ENCODE measurements at places on chromosomes 6 and 20. TPM values are rescaled to one million over a fixed set of nuclear protein-coding genes. Genes with fewer than 3 reads are reported as not detected.

TPBG gene
- total RNA-seq: 41.9 TPM

TFAP2C gene
- total RNA-seq: not detected

HDGFL1 gene
- not detected for total RNA-seq

AGER gene
- 0.50 TPM for total RNA-seq

CD40 gene
- total RNA-seq: 13.5 TPM

TP53TG5 gene
- total RNA-seq: not detected
